ENCODE measurements at places on chromosomes 1 and 21.

DNA sequence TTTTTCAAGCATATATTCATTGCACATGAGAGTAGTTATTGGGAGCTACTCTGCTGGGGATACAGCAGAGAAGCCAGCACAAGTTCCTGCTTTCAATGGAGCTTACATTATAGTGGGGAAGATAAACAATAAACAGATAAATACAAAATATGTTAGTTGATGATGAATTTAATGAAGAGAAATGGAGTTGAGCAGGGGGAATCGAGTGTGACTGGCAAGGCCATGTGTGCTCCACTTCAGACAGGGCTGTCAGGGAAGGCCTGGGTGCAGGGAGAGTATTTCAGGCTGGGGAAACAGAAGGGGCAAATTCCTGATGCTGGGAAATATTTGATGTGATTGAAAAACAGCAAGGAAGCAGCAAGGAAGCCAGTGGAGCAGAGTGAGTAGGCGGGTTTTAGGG lies 21.2 kb upstream of the BRDT start:
- no peak for DNase-seq

- DNase-seq = peak; percentile 14
Measured at GRCh38 chr1:2526824-2527555, 594 bp upstream of the PANK4 start.

DNA sequence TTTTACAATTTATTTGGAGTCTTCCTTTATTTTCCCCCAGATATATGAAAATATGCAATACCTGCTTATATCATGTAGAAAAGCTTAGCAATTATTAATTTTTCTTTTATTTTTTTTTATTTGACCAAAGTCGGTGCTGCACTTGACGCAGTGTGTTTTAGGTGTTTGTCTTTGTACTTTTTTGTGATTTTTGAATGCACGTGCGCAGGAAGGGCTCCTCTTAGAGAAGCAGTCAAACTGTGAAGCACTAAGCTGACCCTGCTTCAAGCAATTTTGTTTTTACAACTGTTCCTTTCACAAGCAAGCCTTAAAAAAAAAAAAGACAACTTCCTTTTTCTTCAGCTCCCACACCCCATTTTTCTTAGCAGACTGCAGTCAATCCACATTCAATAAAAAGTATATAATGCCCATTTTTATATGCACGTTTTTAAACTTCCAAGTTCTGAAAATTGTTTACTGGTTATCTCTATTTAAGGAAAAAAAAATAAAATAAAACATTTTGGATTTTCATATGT lies 267.4 kb downstream of the TM2D1 start:
- no peak for DNase-seq

DNA sequence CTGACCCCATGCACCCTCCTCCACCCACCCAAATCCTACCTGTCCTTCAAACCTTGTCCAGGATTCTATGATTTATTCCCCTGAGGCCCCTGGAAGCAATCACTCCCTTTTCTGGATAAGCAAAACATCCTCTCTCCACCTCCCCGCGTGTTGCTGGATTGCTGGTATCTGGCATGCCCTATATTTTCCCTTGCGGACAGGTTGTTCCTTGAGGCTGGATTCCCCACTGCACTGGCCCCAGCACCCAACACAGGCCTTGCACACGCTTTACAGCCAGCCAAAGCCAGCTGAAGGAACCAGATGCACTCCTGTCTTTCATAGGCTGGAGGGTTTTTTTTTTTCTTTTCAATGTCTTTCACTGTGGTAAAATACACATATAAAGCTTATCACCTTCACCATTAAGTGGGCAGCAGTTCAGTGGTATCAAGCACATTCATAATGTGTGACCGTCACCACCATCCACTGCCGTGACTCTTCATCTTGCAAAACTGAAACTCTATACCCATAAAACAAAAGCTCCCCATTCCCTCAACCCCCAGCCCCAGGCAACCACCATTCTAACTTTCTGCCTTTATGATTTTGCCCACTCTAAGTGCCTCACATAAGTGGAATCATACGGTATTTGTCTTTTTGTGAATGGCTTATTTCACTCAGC lies 50.9 kb downstream of the TOR1AIP2 start:
- DNase-seq = no peak

GRCh38 chr1:160219062-160219929 lies 14.1 kb downstream of the PEA15 start:
- DNase-seq = no peak

- DNase-seq = no peak
Measured at GRCh38 chr1:173293756-173294155, 86.6 kb upstream of the TNFSF4 start.

GRCh38 chr1:54215523-54215922 lies 15.6 kb downstream of the MRPL37 start:
- no peak for DNase-seq

DNA sequence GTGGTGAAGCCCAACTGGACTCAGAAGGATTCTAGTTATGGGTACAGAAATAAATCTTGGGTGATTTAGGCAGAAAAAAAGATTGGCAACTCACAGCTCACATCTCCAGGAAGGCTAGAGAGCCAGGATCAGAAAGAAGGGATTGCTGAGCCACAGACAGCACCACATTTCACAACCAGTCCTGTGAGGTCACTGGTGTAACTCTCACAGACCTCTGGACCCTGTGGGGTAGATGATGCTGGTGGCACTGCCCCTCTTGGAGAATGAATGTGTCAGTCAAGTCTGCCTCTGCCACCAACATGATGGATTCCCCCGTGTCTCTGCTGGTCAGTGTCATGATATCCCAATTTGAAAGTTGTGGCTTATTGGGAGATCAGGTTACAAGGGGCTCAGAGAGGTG lies 70.9 kb upstream of the HMCN1 start:
- no peak for DNase-seq

DNA sequence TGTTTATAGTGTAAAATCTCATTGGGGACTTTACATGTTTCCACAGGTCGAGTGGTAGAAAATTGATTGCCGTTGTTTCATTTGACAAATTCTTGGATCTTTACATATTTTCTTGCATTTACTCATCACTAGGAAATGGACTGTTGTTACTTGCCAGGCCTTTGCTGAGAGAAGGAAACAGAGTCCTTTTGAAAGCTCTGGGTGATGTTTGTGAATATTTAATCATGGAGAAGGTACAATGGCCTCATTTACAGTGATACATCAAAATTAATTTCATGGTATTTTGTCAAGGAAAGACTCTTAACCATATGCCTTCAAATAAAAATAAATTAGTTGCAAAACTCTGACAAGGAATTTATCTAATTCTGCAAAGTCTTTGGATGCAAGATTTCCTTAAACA lies 198.0 kb downstream of the GRIK1 start:
- DNase-seq = no peak

DNA sequence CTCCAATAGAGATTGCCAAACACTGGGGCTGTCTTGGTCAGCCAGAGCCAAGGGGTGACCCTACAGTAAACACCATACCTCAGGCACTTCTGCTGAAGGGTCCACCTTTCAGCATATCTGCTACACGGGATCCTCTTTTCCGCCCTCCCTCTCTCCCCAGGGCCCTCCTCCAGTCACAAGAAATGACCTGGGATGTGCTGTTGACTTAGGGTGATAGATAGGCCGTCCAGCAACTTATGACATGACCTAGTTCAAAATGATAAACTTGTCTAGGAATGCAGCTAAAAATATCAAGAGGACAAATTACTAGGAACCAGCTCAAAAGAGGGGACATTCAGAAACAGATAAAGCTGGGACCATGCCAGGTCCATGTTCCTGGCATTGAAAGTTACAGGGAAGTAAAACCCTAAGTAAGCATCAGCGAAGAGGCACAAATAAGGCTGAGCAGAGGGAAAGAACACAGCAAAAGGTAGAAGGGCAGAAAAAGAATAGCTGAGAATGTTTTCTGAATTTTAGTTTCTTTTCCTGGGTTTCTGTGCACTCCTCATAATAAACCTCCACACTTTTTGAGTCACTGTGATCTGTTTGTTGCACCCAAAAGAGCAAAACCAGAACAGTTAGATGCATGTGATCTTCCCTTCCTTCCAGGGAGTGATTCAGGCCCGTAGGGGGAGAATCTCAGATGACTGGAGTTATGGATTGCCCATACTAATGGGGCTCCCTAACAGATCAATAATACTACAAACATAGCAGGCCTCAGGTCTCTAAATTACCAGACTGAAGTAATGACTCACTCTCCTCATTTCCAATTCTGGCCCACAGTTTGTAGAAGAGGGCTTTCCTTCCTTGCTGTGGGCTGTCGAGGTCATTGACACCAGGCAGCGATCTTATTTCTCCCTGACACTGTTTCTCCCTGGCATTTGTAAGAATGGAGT lies 48.9 kb upstream of the F3 start:
- no peak for DNase-seq

GRCh38 chr1:15326691-15327588 lies 79.9 kb downstream of the FHAD1 start:
- peak; percentile 73 for DNase-seq

GRCh38 chr1:187203257-187203656 lies 374.5 kb downstream of the PLA2G4A start:
- DNase-seq = peak; percentile 75

DNA sequence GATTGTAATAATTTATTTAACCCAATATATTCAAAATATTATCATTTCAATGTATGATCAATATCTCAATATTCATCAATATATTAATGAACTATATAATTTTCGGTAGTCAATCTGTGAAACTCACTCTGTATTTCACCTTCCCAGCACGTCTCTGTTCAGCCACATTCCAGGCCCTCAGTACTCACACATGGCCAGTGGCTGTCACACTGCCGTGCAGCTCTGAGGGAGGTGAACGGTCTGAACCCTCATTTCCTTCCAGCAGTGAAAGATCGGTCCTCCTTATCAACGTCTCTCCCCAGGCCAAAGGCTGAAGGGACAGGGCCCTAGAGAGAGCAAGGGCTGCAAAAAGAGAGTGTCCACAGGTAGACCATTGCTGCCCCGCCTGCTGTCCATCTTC lies 39.5 kb upstream of the ZNF124 start:
- no peak for DNase-seq

DNA sequence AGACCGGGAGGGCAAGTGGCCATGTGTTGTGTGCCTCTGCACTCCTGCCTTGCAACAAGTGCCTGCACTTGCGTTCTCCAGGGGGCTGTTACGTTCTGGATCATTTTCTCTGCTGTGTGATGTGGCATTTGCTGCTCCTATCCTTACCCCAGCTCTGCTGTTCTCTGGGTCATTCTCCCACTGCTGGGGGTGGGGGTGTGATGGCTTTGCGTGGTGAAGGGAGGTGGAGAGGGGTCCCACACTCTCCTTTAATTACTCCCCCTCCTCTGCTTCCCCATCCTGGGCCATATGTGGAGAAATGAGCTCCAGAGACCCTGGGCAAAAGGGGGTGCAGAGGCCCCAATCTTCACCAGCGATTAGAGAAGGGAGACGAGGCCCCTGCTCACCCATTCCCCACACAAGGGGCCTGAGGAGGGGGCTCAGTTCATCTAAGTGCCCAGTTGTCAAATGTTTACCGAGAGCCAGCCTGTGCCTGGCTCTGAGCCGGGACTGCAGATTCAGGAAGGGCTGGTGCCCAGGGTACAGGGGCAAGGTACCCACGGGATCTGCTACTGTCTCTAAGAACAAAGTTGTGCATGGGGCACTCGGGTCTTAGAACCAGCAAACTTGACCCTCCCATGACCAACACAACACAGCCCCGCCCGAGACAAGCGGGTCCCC lies 355.4 kb downstream of the PTPRU start:
- DNase-seq = no peak

DNA sequence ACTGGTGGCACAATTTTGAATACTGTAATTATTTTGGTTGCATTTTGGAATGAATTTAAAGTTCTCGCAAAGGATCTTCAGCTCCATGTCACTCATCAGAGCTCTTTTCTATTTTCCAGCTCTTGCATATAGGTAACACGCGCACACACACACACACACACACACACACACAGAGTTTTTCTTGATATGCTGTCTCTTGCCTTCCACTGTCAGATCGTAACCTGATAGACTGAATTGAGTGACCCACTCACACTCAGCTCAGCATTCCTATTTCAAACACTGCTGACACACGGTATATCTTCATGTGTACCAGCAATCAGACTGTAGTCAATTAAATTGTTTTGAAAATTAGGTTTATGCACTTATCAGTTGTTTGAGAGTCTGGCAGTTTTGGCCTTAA lies 214.1 kb downstream of the PBX1 start:
- DNase-seq = no peak

GRCh38 chr1:67978890-67979516 lies 71.4 kb downstream of the DIRAS3 start:
- no peak for DNase-seq

DNA sequence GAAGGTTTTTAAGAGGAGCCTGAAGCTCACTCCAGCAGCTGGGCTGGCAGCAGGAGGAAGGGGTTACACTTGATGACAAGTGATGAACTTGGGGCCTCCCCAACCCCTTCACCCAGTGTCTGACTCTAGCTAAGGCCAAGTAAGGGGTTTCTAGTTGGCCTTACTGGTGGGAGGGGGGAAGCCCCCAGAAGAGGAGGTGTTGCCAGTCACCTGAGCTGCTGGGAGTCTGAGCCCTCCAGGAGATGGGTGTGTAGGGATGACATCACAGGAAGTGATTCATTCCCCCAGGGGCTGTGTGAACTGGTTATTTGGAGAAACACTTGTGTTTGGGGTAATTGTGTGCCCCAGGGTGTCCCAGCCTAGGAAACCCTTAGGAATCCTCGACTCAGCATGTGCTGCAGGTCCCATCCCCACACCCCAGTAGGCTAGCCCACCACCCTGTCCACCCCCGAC lies 3.1 kb downstream of the PADI1 start:
- DNase-seq = no peak

GRCh38 chr1:63010913-63011660 lies 227.2 kb downstream of the ATG4C start:
- no peak for DNase-seq

GRCh38 chr1:38266197-38266520 lies 219.6 kb upstream of the POU3F1 start:
- DNase-seq = no peak

DNA sequence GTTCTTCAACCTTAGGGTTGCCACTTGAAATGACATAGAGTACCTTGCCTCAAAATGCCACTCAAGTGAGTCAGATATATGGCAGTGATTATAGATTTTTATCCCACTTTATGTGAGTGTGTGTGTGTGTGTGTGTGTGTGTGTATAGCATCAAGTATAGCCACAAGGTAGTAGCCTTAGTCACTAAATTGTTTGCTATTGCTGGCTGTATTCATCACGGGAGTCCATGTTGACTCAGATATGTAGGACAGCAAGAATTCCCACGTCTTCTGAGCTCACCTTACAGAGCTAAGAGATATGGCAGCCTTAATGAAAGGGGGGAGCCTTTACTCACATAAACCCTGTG lies 9.3 kb downstream of the ETS2 start:
- DNase-seq = no peak

DNA sequence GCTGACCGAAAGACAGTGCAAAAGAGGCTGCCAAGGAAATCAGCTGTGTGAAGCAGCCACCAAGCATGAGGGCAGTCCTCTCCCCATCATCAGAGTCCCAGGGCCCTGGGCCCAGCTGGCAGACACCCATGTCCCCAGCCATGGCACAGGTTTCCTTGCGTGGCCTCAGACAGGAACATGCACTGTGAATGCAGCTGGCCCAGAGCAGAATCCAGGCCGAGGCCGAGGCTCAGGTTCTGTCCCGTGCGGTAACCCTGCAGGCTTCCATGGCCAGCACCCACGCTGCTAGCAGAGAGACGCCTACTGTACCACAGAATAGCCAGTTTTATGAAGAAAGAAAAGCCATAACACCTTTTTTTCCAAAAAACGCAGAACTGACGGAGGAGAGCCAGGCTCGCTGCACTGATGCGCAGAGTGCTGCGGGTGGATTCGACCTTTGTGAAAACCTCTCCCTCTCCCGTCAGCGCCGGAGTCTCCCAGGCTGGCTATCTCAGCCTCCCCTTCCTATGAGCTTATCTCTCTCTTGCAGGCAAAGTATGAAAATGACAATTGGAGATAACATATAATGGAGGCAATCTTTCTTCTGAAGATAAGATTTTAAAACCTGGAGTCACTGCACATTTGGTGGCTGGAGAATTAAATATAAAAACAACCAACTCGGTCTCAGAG lies 106.6 kb downstream of the NPHP4 start:
- no peak for DNase-seq
